Progenitor cell of endocrine pancreas (in vitro differentiated cells): ENCODE measurements at places on chromosomes 2 and 18.

- DNase-seq: no peak
These were observed 43.2 kb downstream of the LPIN2 start for GRCh38 chr18:2969695-2970094.

- peak; percentile 37 for DNase-seq
These were observed at the start of gene TGFBRAP1 for GRCh38 chr2:105329561-105330495. TSS of gene TGFBRAP1 (minus strand) at chr2:105329735. CDS start at chr2:105308301, 21,434 bp downstream.

- peak; percentile 5 for DNase-seq
These were observed 47.9 kb downstream of the ANKMY1 start for GRCh38 chr2:240509667-240510512.

DNA sequence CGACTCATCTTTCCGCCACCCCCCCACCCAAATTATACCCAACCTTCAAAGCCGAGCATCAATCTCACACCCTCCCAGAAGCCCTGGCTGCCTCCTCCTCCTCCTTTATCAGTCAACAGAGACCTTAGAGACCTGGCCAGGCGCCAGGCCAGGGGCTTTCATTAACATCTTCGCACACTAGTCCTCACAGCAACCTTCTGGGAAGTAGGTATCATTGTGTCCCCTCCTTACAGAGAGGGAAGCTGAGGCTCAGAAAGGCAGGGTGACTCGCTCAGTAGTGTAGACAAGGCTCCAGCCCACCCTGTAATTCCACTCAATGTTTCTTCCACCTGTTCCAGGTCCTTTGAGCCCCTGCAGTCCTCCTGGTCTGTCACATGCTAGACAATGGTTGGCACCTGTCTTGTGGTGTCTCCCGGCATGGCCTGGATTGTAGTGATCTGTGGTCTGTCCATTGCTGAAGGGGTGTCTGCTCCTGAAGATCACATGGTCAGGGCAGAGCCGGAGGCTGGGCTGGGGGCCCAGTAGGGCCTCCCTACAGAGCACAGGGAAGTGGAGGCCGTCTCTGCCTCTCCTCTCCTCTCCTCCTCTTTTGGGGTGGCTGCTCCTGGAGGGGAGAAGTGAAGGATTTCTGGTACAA, 36.0 kb downstream of the KLHL29 start:
- DNase-seq: no peak

DNA sequence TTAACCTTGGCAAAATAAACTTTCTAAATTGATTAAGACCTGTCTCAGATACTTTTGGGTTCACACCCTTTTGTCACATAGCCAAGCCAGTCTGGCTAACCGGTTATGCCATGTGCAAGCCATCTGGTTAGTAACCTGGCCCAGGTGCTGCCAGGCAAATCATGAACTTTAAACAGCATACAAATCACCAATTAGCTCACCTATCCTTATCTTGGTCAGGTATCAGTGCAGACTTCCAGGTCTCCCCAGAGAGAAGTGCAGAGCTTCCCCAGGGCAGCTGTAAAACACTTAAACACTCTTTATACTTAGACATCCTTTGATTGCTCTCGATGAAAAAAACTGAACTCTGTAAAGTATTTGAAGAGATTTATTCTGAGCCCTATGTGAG, 14.9 kb upstream of the MC5R start:
- DNase-seq: no peak

- DNase-seq: no peak
These were observed 9.7 kb downstream of the TFPI start for GRCh38 chr2:187544371-187545080.

GRCh38 chr2:112958428-112959108, 19.2 kb upstream of the IL36G start:
- DNase-seq: no peak

- no peak for DNase-seq
These were observed 59.6 kb upstream of the ZFP36L2 start for GRCh38 chr2:43285987-43286386.

DNA sequence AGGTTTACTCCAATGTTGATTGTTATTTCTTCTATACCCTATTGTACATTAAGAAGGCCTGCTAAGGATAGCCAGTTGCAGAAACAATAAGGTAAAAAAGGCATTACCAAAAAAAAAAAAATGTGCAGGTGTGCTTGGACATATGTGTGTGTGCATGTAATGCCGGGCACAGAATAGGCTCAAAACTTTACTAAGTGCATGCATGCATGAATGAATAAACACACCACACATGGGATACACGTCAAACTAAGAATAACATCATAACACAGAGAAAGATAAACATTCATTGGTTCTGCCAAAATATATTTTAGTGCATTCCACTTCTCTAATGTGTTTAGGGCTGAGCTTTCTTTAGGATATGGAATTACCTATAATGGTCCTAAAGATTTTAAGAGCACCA, 298.2 kb downstream of the TCF4 start:
- no peak for DNase-seq

- no peak for DNase-seq
These were observed 68.5 kb downstream of the PLB1 start for GRCh38 chr2:28564346-28564745.

GRCh38 chr2:38129481-38129880, 53.5 kb upstream of the CYP1B1 start:
- DNase-seq: no peak

DNA sequence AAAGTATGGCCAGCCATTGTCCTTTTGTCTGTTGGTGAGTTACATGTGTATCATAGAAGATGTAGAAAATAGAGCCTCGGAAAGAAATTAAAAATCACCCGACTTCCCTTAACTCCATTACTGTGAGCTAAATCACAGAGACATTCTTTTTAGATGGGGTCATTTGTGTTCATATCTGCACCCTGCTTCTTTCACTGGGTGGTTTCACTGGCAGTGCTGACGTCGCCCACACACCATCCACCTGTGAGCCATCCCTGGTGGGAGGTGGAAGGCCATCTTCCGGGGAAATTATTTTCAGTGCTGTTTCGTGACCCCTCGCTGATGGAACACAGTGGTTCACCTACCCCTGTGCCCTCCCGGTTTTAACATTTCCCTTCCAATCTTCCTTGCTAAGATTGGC, 21.2 kb downstream of the SH3BP4 start:
- DNase-seq: no peak

DNA sequence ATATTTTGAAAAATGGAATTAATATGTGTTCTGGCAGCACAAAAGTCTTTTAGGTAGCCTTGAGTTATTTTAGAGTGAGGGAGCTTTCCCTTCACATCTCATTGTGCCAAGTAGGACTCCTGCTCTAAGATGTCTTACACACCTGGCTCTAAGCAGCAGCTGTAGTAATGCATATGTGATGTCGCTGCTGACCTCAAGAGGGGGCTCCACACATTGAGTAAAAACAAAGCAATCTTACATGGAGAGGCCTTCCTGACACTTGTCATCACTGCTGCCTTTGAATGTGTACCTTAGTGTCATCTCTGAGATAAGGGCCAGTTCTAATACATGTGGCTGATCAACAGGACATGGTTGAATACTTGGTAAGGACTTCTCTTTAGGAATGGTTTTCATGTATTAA, 75.8 kb downstream of the ACTR3 start:
- DNase-seq: no peak

GRCh38 chr2:215619022-215619958, 183.4 kb upstream of the FN1 start:
- DNase-seq: no peak

GRCh38 chr2:225998116-225998515, 598.6 kb downstream of the NYAP2 start:
- DNase-seq: no peak

DNA sequence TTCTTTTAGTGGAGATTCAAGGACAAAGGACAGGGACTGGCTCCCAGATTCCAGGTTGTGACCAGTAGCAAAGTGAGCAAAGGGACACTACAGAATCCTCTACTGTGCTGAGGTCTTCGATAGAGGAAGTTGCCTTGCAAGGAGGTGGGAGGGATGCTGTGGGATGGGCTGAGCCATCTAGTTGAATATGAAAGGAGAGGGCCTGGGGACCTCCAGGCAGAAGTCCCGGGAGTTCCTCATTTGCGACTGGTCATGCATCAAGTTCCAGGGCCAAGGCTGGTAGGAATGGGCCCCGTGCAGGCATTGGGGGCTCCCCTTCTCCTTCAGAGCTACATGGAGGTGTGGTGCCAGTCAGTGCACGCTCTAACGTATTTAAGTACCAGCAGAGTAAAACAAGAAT, 12.6 kb upstream of the PROM2 start:
- DNase-seq: no peak

- no peak for DNase-seq
These were observed 198.1 kb upstream of the RASGRP3 start for GRCh38 chr2:33278245-33278943.

DNA sequence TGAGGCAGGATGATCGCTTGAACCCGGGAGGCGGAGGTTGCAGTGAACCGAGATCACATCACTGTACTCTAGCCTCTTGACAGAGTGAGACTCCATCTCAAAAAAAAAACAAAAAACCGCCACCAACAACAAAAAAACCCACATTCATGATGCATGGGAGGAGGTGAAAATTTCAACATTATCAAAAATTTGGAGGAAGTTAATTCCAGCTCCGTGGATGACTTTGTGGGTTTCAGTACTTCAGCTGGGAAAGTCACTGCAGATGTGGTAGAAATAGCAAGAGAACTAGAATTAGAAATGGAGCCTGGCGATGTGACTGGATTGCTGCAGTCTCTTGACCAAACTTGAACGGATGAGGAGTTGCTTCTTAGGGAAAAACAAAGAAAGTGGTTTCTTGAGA, 74.3 kb downstream of the PRKCE start:
- no peak for DNase-seq

DNA sequence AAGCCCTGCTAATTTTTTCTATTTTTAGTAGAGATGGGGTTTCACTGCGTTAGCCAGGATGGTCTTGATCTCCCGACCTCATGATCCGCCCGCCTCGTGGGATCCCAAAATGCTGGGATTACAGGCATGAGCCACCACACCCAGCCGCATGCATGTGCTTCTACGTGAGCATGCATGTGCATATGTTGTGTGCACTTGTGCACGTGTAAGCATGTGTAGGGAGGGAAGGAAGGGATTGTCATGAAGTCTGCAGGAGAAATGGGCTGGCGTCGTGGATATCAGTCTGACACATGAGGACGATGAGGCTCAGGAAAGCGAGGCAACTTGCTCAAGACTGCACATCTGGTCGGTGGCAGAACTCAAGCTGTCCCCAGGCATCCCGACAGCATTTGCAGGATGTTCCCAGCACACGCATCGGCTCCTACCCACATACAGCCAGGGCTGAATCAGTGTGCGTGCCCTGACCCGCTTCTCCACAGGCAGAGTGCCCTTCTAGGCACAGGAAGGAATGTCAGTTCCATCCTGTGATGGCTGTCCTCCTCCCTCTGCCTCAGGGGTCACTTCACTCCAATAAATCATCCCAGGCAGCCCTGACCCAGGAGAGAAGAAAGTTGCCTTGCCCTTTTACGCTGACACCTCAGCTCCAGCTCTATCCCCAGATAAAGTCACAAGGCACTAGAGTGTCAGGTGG, 49.9 kb upstream of the SLC14A2 start:
- no peak for DNase-seq

DNA sequence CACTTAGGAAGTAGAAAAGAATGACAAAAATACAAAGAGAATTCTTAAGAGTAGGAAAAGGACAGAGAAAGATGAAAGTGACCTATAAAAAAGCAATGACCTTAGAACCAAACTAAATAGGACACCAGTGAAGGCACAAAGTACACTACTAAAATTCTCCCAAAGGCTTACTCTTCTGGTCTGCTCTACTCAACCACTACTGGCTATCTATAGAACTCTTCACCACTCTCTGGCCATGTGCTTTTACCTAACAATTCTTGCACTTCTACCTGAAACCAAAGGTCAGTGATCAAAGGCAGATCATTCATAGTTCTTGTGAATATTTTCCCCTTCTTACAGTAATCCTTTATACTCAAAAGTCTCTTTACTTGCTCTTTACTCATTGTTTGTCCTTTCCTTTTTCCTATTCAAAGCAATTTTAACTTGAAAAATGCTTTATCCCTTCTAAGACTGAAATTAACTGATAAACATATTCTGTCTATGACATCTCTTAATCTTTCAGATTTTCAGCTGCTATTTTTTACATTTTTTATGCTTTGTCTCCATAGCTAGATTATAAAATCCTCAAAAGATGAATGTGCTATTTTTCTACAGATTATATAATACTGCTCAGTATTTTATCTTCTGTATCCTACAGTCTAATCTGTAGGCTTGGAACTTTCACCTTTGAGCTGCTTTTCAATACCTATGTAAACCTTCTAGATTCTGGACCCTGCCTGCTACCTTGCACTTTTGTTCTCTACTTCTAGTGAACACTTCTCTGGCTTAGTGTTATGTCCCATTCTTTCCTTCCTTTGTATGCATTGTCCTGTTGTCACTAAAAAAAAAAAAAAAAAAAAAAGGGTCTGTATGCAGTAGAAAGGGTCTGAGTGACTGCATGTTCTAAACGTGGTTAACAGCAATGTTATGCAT, 64.6 kb downstream of the NCKAP1 start:
- no peak for DNase-seq

GRCh38 chr18:77557046-77557587, 307.5 kb downstream of the GALR1 start:
- DNase-seq: peak; percentile 44

DNA sequence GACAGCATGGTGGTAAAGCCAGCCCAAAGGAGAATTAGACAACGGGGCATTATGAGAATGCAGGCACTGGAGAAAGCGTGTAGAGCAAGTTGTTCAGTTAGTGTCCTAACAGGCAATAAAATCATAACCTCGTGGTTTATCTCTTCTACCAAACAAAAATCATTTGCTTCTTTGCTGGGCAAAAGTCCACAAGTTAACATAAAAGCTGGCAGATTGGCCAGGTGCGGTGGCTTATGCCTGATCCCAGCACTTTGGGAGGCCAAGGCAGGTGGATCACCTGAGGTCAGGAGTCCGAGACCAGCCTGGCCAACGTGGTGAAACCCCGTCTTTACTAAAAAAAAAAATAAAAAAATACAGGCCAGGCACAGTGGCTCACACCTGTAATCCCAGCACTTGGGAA, 364.1 kb downstream of the SETBP1 start:
- no peak for DNase-seq

DNA sequence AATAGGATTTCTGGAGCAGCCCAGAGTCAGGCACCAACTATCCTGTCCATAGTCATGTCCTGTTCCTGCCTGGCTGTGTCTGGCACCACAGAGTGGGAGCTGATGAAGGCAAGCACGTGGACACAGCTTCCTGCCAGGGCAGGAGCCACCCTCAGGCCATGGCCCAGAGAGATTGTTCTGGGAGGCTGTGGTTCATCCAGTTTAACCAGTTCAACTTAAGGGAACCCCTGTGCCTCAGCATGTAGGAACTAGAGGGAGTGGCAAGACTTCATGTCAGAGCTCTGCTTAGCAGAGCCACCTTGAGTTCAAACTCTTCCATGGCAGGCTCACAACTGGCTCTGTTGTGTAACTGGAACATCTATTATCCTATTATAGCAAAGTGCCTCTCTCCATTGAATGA, 73.2 kb upstream of the NCKAP5 start:
- DNase-seq: no peak

- DNase-seq: no peak
These were observed 286.8 kb downstream of the MYCN start for GRCh38 chr2:16226943-16227664.

DNA sequence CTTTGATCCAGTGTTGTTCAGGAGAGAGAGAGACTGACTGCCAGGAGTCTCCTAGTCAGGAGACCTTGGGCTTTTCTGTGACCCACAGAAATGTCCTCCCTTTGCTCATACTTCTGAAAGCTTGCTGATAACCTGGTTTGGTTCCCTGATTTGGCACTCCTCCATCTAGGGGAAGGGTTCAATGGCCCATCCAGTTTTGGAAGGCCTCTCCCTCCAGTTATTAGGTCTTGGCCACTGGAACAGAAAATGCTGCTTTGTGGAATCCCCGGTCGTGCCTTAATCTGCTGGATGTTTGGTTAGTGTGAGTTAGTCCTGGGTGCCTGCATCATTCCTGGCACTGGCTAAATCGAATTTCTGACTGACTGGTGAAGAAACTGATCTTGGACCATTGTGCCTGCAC, 35.7 kb downstream of the KDM3A start:
- DNase-seq: no peak

GRCh38 chr2:152251811-152252210, 76.2 kb upstream of the STAM2 start:
- no peak for DNase-seq
